ENCODE measurements at places on chromosomes 7 and 10.

- DNase-seq: no peak
These were observed 82.4 kb upstream of the ITGB1 start for GRCh38 chr10:33040436-33040835.

- no peak for DNase-seq
These were observed 32.2 kb downstream of the FRMPD2 start for GRCh38 chr10:48242171-48242904.

DNA sequence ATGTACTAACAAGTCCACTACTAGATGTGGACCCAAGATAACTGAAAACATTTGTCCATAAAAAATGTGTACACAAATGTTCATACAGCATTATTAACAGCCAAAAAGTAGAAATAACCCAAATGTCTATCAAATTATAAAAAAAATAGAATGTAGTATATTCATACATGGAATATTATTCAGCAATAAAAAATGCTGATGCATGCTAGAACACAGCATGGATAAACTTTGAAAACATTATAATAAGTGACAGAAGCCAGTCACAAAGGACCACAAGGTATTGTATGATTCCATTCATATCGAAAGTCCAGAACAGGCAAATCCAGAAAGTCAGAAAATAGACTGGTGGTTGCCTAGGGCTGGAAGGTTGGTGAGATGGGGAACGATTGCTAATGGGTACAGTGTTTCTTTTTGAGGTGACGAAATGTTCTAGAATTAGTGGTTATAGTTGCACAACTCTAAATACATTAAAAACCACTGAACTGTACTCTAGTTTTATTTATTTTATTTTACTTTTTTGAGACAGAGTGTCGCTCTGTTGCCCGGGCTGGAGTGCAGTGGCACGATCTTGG lies 43.3 kb upstream of the ANLN start:
- DNase-seq: no peak

DNA sequence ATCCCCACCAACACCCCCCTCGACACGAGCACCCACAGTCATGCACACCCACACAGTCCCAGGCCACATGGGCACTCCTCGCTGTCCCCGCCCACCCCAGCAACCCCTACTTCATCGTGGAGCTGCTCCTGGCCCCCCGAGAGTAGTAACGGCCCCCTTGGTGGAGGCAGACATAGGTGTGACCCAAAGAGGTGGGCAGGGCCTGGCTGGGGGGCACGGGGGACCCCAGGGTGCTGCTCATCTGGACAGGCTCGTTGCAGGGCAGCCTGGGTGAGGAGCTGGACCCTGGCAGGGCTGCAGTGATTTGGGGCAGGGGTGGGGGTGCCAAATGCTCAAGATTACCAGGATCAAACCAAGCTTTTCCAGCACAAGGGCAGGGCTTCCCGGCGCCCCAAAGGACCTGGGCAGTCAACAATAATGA lies 42.4 kb upstream of the ZMIZ1 start:
- peak; percentile 49 for DNase-seq

GRCh38 chr7:147937428-147937827 lies 653.1 kb upstream of the C7orf33 start:
- DNase-seq: no peak

DNA sequence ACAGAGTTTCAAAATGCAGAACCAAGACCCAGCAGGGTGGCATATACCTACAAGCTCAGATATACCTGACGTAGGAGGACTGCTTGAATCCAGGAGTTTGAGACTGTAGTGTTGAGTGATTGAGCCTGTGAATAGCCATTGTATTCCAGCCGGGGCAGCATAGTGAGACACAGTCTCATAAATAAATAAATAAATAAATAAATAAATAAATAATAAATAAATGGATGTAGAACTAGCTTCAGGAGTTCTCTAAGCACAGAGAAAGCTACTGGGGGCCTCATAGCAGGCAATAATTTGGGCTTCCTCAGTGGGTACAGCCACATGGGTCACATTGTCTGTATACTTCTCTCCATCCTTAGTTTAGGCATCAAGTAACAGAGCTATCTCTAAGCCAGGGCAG lies 906.8 kb downstream of the LRMDA start:
- DNase-seq: no peak

DNA sequence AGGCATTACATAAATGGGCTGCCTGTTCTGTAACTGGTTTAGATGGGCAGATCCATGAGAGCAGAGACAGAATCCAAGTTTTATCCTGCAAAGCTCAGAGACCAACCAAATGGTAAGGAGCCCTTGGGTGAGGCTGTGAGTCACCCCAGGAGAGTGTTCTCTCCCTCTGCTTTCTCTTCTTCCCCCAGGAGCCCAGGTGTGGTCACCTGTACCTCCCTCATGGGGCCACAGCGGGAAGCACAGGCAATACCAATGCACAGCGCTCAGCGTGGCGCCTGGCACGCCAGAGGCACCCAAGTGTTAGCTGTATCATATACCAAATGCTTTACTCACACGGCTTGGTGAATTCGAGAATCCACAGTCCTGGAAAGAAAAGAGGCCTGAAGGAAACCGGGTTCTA lies 39.4 kb downstream of the CTBP2 start:
- no peak for DNase-seq

GRCh38 chr10:96756111-96756903 lies 36.0 kb upstream of the PIK3AP1 start:
- DNase-seq: no peak

GRCh38 chr10:14259696-14260566 lies 70.8 kb downstream of the FRMD4A start:
- no peak for DNase-seq

GRCh38 chr10:58932577-58933314 lies 243.7 kb upstream of the PHYHIPL start:
- no peak for DNase-seq

GRCh38 chr7:414681-415560 lies 104.7 kb downstream of the PDGFA start:
- DNase-seq: no peak

DNA sequence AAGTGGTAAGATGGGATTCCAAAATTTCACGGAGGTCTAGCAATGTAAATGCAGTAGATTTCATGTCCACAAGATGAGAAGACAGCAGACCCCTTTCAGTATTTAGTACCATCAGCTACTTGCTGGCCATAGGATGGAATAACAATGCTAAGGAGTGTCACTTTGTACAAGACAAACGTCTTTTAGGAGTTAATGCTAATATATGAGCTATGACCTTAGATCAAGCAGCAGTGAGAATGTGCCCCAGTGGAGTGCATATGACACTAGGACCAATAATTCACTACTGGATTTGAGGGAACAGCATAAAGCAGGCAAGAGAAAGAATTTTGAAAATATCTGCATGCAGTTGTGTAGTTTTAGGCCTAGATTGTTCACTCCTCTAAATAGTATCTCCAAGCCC lies 182.8 kb upstream of the ZNF804B start:
- no peak for DNase-seq

GRCh38 chr7:149621776-149622175 lies 124.2 kb upstream of the ZNF746 start:
- peak; percentile 60 for DNase-seq

DNA sequence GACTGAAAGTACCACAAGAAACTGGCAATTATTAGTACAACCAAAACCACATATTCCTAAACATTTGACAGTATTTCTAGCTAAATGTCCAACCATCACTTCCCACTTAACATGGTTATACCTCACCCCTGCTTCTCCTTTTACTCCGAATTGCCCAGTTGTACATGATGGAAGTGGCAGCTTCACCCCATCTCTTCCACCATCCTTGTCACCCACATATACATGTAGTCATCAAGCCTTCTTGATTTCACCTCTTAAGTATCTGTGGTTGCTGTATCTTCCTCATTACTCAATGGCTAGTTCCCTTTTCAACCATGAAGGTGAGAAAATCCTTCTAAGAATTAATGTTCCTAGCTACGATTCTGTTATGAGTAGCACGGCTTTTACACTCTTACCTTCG lies 388.2 kb downstream of the CALN1 start:
- no peak for DNase-seq

DNA sequence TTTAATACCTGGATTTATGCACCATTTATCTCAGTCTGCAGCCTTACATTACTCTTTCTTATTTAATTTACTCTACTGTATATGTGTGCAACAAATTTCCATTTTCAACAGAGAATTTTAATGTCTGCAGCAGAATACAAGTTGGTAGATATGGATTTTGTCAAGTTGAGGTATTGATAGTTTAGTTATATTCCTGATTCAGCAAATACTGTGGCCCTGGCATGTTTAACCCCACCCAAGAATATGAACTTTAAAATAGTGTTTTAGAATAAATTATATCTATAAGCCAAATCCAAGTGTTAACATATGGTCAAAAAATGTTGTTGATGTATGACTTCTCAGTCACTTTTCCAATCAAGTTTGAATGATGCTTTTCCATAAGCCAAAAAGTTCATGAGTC lies 378.4 kb upstream of the NRG3 start:
- DNase-seq: no peak

DNA sequence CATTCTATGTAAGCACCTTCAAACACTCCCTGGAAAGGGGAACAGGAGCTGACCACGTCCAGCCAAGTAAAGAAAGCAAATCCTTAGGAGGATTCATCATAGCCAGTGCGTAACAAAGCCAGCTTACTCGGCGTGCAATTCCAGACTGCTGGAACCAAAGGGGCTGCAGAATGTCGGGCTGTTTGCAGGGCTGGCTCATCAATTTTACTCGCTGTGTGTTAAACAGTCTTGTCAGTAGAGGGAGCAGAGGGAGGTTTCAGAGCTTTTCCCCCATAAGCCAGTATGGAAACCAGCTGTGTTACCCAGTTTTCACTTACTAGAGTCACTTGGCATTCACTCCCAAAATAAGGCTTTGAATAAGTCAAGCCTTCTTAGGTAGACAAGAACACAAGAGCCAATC lies 127.1 kb downstream of the KMT2E start:
- DNase-seq: no peak

GRCh38 chr7:25028370-25029021 lies 48.5 kb upstream of the OSBPL3 start:
- no peak for DNase-seq

DNA sequence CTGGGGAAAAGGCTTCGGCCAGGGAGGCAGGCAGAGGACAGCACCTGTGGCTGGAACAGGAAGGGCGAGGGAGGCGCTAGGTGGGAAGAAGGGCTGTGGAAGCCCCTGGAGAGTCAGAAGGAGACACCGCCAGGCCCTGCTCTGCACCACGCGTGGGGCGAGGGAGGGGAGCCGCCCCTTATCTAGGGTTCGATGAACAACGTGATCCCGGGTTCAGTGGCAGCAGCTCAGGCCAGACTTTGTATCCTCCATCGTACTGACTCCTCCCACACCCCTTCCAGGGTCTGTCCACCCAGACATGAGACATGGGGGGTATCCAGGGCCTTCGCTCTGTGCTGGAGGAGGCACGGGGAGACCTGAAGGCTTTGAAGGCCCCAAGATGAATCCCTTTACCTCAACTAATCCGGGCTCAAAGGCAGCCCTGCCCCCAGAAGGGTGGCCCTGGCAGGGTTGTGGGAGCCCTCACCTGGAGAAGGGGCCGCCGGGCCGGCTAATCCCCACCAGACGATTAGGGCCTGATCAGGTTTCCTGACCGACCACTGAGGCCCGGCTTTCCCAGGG lies 110.8 kb downstream of the PDGFA start:
- peak; percentile 20 for DNase-seq

- DNase-seq: no peak
These were observed 48.2 kb upstream of the SHH start for GRCh38 chr7:155860461-155860839.

DNA sequence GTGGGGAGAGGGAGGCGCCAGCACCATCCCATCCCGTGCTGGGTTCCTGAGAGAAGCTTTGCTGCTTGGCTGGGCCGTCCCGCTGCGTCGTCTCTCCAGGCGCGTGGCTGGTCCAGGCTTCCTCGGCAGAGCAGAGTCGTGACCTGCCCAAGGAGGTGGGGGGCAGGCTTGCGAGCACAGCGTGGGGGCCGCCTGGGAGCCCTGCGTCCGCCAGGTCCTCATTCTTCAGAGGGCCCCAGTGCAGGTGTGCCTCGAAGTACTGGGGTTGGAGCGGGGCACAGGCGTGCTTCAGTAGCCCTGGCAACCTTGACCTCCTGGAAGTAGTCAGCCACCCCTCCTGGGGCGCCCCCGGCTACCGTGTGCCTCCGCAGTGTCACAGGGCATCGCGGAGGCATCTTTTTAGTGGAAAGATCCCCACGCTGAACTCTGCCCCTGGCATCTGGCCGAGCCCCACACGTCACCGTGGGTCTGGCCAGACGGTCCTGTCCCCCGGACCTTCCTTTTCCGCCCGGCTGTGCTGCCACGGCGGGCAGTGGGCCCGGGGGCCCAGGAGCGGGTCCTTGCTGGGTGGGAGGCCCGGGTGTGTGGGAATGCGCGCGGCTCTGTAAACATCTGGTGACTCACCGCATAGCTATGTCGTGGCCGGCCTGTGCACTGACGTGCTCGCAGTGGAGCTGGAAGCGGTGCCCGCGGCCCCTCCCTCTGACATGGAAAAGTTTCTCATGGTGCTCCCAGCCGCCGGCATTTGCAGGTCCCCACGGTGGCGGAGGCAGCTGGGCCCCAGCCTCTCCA lies 6.4 kb downstream of the MAFK start:
- no peak for DNase-seq
